ENCODE measurements at places on chromosomes 7 and 10. TPM values are rescaled to one million over a fixed set of nuclear protein-coding genes. Genes with fewer than 3 reads are reported as not detected.

Gene MICU1
- polyA plus RNA-seq, result 31.0 TPM

Gene INMT
- polyA plus RNA-seq, result 4.6 TPM

Gene NEUROG3
- not detected for polyA plus RNA-seq

Gene IL15RA
- 11.2 TPM for polyA plus RNA-seq

Gene IRF5
- 0.78 TPM for polyA plus RNA-seq

Gene ASB13
- polyA plus RNA-seq, result 9.8 TPM

Gene CYP26C1
- polyA plus RNA-seq, result 0.01 TPM

Gene AKR1C4
- polyA plus RNA-seq, result not detected

- no peaks in the 10 kb centered on the region for H3K36me3 ChIP-seq
- H3K4me1 ChIP-seq, result no peaks in the 10 kb centered on the region
- no peak for DNase-seq
- no peaks in the 10 kb centered on the region for H3K27me3 ChIP-seq
Observed at GRCh38 chr7:47932016-47932415, 16.2 kb downstream of the PKD1L1 start.

GRCh38 chr7:25628446-25628845 lies 400.2 kb upstream of the NPVF start:
- no peaks in the 10 kb centered on the region for H3K27me3 ChIP-seq

DNA sequence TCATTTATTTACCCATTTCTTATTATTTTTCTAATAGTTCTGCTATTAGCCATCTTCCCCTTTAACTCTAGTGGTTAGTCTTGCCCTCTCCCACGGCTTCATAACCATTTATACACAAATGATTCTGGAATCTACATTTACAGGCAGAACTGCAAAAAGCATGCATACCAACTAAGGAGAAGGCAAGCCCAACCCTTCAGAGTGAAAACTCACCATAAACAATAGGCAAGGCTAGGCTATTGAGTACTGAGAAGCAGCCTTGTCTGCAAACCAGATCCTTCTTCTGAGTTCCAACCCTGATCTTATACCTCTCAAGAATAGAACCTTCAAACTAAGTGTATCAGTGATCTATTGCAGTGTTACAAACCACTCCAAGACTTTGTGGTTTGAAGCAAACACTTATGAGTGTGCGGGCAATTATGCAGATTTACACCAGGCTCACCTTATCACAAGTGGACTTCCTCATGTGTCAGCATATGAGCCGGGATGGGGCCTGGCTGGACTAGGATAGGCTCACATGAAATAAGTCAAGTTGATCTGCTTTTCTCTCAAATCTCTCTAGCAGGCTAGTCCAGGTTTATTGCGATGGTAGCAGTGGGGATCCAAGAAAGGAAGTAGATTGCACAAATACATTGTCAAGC lies 896.9 kb upstream of the PHF14 start:
- no peaks in the 10 kb centered on the region for H3K27me3 ChIP-seq
- no peak for DNase-seq
- no peak overlapping the region for H3K4me3 ChIP-seq
- no peak overlapping the region for H3K27ac ChIP-seq

- DNase-seq, result no peak
- H3K27ac ChIP-seq, result peak overlapping the region; percentile 47
- no peak overlapping the region for H3K4me3 ChIP-seq
Observed at GRCh38 chr10:3754727-3755439, 30.1 kb downstream of the KLF6 start.

- DNase-seq, result no peak
- no peaks in the 10 kb centered on the region for H3K36me3 ChIP-seq
- no peak overlapping the region for H3K4me3 ChIP-seq
- H3K4me1 ChIP-seq, result no peaks in the 10 kb centered on the region
Observed at GRCh38 chr10:104035194-104036068, 50.2 kb downstream of the COL17A1 start.

DNA sequence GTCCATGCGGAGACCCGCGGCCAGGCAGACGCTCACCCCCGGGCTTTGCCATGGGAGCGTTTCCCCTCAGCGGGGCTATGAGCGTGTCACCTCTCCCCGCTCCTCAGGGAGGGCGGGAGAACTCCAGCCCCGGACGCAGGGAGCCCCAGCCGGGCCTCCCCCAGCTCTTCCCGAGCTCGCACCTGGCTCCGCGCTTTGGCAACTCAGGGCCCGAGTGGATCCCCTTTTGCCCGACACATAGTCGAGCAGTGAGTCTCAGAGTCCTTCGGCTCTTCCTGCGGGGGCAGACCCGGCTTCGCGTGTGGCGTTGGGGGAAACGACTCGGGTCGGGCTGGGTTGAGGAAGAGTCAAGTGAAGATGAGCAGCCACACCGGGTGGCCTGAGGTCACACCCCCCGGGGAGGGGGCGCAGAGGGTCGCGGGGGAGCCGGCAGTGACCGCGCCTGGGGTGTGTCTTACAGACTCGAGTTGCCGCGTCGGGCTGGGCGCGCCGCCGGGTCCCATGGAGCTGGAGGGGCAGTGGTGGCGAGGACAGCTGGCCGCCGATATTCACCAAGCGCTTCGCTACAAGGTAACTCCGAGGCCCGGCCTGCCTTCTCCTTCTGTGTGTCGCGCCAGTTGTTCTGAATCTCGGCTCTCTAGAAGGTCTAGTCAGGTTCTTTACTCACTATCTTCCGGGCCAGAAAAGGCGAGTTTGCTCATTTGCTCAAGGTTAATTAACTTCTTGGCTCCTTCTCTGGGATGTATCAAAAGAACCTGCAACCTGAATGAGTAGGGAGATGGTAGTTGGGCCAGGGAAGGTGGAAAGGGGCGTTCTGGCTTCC lies 721 bp downstream of the CCNJ start:
- H3K27me3 ChIP-seq, result no peaks in the 10 kb centered on the region
- H3K4me3 ChIP-seq, result peak overlapping the region; percentile 93
- H3K36me3 ChIP-seq, result peaks cover 3% of the 10 kb centered on the region
- peaks cover 15% of the 10 kb centered on the region for H3K4me1 ChIP-seq
- DNase-seq, result peak; percentile 62
- peak overlapping the region; percentile 77 for H3K27ac ChIP-seq

DNA sequence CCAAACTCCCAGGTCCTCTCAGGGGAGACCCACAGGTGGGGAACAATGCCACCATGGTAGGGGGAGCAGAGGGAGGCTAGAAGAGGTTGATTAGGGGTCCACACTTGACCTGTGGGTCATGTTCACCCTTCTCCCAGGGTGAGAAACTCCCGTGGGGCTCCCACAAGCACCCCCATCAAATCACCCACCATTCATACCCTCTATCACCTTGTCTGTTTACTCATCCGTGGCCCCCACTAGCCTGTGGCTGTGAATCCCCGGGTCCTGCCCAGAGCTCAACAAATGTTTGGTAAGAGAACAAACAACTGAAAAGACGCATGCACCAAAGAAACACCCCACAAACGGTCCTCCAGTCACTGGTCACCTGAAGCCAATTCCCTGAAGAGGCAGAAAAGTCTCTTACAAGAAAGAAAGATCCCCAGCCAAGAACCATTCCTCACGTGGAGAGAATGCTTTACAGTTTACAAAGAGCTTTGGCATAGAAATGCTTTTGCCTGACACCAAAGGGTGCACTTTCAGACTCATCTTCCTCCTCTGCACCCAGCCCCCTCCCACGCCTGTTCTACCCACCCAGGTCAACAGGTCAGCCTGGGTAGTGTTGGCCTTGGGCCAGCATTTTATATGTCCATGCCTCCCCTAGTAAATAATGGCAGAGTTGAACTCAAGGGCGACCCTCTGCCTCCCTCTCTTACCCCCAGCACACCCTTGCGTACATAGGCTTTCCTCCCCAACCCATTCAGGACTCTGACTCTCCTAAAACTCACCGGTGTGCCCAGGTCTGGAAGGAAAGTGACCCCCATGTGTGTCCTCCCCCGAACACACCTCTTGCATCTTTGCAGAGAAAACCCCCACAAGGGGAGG lies 1.9 kb downstream of the ZCCHC24 start:
- no peak for DNase-seq
- H3K36me3 ChIP-seq, result peaks cover 12% of the 10 kb centered on the region
- peak overlapping the region; percentile 76 for H3K4me3 ChIP-seq
- no peaks in the 10 kb centered on the region for H3K27me3 ChIP-seq
- H3K4me1 ChIP-seq, result peaks cover 69% of the 10 kb centered on the region
- peak overlapping the region; percentile 93 for H3K27ac ChIP-seq

DNA sequence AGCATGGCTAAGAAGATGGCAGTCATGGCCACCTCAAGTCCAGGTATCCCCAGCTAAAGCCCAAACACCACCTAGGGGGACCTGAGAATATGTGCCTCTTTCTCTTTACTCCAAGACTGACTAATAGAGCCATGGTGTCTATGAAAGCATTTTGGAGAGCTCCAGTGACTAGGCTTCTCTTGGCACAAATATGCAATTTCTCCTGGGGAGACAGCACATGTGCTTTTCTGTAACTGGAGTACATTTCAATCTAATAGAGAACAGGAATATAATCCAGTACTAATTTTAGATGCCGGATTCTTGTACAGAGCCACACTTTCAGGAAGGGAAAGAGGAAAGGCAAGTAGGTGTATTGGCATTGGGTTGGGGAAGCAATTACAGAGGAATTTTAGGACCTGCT lies 260.1 kb downstream of the BMPER start:
- no peaks in the 10 kb centered on the region for H3K36me3 ChIP-seq
- peak overlapping the region; percentile 74 for H3K27ac ChIP-seq
- H3K4me3 ChIP-seq, result no peak overlapping the region
- H3K4me1 ChIP-seq, result peaks cover 17% of the 10 kb centered on the region
- DNase-seq, result no peak

DNA sequence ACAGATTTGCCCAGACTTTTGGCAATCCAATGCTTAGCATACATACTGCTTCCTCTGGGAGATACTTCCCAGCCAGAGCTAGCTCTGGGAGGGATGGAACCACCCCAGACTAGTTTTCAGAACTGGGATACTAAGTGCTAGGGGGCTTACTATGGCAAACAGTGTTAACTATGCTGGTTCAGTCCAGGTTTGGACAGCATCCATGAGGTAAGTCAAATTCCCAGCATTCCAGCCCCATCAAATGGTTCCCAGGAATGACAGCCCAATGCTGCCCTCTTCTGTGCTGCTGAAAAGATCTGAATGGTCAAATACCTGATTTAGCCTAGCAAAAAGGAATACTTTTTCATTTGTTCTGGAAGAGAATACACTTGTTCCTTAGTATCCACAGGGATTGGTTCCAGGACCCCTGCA lies 141.7 kb upstream of the CCDC6 start:
- H3K4me3 ChIP-seq, result no peak overlapping the region
- H3K4me1 ChIP-seq, result no peaks in the 10 kb centered on the region
- DNase-seq, result no peak
- H3K27me3 ChIP-seq, result no peaks in the 10 kb centered on the region
- no peak overlapping the region for H3K27ac ChIP-seq

GRCh38 chr10:101570428-101571270 lies 17.4 kb downstream of the POLL start:
- DNase-seq, result no peak
- no peaks in the 10 kb centered on the region for H3K36me3 ChIP-seq
- peaks cover 43% of the 10 kb centered on the region for H3K27me3 ChIP-seq

- DNase-seq, result no peak
- peaks cover 32% of the 10 kb centered on the region for H3K4me1 ChIP-seq
- H3K27me3 ChIP-seq, result no peaks in the 10 kb centered on the region
- H3K27ac ChIP-seq, result no peak overlapping the region
- no peak overlapping the region for H3K4me3 ChIP-seq
- no peaks in the 10 kb centered on the region for H3K36me3 ChIP-seq
Observed at GRCh38 chr7:140676306-140676705, 3.6 kb downstream of the ADCK2 start.

GRCh38 chr7:132910657-132911056 lies 171.2 kb downstream of the CHCHD3 start:
- H3K36me3 ChIP-seq, result no peaks in the 10 kb centered on the region
- H3K27ac ChIP-seq, result no peak overlapping the region
- H3K4me1 ChIP-seq, result no peaks in the 10 kb centered on the region
- no peak for DNase-seq
- no peak overlapping the region for H3K4me3 ChIP-seq
- H3K27me3 ChIP-seq, result no peaks in the 10 kb centered on the region

DNA sequence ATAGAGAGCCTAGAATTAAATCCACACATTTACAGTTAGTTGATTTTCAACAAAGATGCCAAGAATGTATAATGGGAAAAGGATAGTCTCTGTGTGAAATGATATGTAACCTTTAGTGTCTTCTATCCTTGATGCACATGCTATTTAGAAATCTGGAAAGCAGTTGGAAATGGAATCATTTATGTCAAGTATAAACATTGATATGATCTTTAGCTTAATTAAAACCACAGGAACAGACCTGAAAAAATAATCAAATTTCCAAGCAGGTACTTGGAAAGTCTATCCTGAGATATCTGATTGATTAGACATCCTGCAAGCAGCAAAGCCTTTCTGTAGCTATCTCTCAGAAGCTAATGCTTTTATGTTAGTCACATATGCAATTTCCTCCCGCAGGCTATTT lies 24.4 kb upstream of the SRI start:
- DNase-seq, result no peak
- no peak overlapping the region for H3K27ac ChIP-seq
- H3K27me3 ChIP-seq, result no peaks in the 10 kb centered on the region
- no peaks in the 10 kb centered on the region for H3K4me1 ChIP-seq

- H3K36me3 ChIP-seq, result peaks cover 42% of the 10 kb centered on the region
- no peak for DNase-seq
- no peaks in the 10 kb centered on the region for H3K4me1 ChIP-seq
- H3K4me3 ChIP-seq, result no peak overlapping the region
- no peaks in the 10 kb centered on the region for H3K27me3 ChIP-seq
Observed at GRCh38 chr10:38038107-38038931, 27.8 kb downstream of the ZNF33A start.

All from psoas muscle (tissue), 8 donors.